ENCODE measurements at places on chromosomes 1 and 21.

DNA sequence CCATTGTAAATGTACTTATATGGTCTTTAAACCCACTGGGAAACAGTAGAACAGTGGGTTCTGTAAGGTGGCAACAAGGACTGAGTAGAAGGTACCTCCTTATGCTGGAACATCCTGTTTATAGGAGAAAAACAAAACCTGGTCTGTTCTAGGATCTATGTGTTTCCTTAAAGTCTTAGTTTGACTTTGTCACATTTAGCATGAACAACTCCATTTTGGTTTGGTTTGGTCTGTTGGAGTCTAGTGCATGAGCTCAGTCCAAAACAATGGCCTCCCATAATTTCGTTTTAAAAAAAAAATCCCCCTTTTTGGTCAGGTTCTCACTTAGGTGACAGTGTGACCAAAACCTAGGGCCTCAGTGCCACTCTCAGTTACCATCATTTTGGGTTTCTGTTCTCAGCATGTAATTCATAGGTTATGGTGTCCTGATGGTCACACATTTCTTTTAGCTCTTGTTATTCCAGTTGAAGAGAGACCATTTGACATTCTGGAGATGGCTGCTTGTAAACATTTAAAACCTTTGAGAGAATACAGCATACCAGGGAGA lies 66.4 kb upstream of the IL12RB2 start:
- DNase-seq, result no peak

GRCh38 chr1:172532183-172532699 lies 709 bp upstream of the SUCO start:
- peak; percentile 97 for DNase-seq

DNA sequence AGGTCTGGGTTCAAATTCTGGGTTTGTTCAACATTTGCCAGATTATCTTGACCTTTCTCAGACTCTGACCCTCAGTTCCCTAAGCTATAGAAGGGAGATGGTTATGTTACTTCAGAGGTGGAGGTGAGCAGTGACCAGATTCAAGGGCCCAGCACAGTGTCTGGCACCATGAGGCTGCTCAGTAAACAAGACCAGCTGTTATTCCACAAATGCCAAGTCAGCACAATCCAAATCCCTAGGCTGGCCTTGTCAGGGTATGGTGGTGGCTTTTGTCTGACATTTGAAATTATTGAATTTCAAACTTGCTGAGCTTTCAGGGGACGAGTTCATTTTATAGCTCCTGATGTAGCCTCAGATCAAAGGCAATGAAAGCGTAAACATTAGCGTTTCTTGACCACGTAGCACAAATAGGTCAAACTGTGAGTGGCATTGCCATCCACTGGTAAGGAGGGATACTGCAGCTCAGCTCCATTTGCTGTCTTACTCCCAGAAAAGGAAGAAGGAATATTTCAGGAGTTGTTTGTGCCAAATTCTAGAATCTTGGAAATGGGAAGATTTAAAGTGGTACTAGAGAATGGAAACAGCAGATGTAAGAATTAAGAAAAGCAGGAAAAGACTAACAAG lies 94.3 kb upstream of the EDN2 start:
- DNase-seq, result peak; percentile 14

GRCh38 chr1:100552031-100552430 lies 14.1 kb downstream of the GPR88 start:
- no peak for DNase-seq

- DNase-seq, result no peak
These were observed 4.4 kb downstream of the SSBP3 start for GRCh38 chr1:54401799-54402198.

GRCh38 chr1:193183019-193183627 lies 3.3 kb downstream of the B3GALT2 start:
- DNase-seq, result peak; percentile 53

DNA sequence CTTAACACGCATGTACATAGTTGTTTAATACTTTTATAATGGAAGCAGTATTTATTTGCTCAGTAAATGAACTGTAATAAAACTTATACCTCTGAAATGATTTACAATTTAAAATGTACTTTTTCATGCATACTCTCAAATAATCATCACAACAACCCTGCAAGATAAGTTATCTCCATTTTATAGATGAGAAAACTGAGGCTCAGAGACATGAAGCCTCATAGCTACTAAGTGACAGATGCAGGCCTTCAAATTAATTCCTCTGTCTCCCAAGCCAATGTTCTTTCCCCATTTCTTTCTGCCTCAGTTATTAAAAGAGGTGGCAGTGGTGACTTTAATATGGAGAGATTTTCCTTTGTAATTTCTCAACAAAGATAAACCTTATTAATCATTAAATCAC lies 19.6 kb upstream of the CLCA1 start:
- DNase-seq, result no peak

- DNase-seq, result no peak
These were observed 14.4 kb downstream of the NOC2L start for GRCh38 chr1:944341-945325.

- no peak for DNase-seq
These were observed 5.3 kb upstream of the KLF18 start for GRCh38 chr1:44146536-44147361.

- DNase-seq, result no peak
These were observed 21.5 kb upstream of the PTPRF start for GRCh38 chr1:43509007-43509739.

GRCh38 chr1:231625975-231626534 lies 535 bp upstream of the DISC1 start:
- no peak for DNase-seq

DNA sequence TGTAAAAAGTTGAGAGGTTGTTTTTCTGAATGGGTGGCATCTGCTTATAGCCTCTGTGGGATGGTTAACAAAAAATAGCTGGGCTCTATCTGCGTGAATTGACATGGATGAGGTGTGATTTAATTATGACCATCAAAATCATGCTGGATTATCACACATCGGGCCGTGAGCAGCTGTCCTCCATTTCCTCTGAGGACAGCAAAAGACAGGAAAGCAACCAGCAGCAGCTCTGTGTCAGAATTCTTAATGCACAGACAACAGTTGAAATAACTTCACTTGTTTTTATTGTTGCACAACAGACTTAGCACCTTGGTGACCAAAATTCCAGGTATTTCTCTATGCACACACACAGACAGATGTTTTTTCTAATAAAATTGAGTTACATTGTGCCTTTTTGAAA lies 54.5 kb upstream of the LAPTM5 start:
- no peak for DNase-seq

GRCh38 chr21:44955798-44956175 lies 16.0 kb downstream of the SLX9 start:
- no peak for DNase-seq

All from suppressor macrophage (primary cell).